ENCODE measurements at places on chromosomes 1 and 21. TPM values are rescaled to one million over a fixed set of nuclear protein-coding genes. Genes with fewer than 3 reads are reported as not detected.

- peak; percentile 63 for DNase-seq
Observed at GRCh38 chr21:27424601-27425000, 457.7 kb upstream of the ADAMTS5 start.

- DNase-seq, result peak; percentile 76
Observed at GRCh38 chr1:162905174-162906158, 44.5 kb upstream of the CCDC190 start.

DNA sequence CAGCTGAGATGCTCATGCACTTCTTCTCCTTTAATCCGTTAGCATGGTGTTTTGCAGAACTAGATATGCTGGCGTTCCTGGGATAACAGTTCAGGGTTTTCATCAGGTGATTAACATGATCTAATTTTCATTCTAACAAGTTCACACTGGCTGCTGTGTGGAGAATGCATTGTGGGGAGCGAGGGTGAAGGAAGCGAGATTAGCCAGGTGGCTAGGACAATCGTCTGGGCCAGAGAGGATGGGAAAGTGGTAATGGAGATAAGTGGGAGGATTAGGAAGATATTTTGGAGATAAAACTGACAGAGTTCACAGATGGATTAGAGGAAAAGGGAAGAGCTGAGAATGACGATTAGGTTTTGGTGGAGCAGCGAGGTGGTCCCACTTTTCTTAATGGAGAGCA, 138.1 kb upstream of the MAGI3 start:
- no peak for DNase-seq

Gene EXTL2
- total RNA-seq, result 20.0 TPM

DNA sequence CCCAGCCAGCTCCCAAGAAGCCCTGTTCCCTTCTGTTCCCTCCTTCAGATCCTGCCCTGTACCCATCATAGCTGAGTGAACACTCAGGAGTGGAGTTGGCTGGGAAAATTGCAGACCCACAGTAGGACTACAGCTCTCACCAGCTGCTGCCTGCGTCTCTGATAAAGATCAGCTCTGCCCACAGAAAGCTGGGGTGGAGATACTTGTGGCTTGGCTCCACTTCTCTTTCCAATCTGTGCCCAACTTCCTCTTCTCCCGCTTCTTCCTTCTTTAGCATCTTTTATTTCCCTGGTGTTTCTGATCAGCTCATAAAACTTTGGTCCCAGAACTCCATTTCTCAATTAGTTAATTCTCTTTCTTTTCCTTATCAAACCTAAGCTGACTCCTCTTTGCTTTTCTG, 5.5 kb upstream of the CD1A start:
- no peak for DNase-seq

- peak; percentile 86 for DNase-seq
Observed at GRCh38 chr1:165257969-165258459, 98.5 kb downstream of the LMX1A start.

DNA sequence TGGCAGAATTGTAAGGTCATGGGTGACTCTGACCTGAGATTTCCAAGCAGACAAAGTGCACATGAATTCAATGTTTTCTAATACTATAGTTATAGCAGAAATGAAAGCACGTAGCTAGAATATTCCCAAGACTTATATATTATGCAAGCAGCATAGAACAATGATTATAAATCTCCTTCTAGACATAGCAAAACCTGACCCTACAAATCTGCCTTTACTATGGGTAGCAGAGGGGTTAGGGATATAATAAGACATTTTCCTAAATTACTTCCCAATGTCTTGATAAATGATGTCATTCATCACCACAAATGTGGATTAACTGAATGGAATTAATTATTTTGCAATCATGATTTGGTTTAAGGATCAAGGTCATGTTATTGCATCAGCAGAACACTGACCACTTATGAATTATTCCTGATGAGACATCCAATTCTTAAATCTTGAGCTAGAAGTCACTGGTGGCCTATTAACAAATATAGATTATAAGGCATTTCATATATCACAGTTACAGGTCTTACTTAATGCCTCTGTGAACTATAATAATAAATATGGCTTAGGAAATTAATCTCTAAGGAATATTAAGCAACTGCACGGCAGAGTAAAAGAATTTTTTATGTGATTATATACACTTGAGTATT, 776.6 kb downstream of the AMY1C start:
- DNase-seq, result no peak

DNA sequence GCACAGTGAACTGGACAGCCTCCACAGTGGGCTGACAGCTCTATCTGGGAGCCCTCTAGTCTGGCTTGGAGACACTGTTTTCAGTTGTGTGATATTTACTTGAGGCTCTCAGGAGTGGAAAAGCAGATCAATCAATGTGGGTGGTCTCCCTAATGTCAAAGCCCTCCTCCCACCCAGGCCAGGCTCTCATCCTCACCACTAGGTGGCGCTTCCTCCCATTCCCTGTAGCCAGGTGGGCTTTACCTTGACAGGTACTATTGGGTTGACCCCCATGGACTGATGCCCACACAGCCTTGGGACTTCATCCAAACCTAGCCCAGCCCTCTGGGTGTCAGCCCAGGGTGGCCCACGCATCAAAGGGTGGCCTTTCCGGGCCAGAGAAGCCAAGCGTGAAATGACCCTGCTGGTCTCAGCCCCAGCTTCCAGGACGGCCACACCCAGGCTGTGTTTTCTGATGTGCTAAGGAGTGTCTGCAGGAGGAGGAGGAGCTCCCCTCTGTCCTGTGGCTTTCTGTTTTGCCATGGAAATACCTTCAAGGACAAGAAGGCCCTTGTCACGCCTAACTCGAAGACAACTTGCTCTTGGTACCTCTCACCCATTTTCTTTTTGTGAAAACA, 54.0 kb downstream of the CLIC6 start:
- no peak for DNase-seq

DNA sequence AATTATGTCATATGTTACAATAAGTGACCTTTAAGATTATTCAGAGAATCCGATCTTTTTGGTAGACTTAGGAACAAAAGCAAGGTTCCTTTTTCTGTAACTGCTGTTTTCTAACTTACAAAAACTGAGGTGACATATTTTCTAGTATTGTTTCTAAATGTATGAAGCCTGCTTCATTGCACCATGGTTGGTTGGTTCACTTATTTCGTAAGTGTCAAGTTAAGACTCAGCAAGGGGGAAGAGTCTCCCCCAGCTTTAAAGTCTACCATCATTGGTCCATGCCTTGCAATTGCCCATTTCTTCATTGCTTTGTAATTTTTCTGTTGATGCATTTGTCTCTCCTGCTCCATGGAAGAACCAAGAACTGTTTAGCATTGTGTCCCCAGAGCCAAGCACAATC, 136.9 kb downstream of the DISC1 start:
- no peak for DNase-seq

Gene EDARADD
- total RNA-seq, result 0.32 TPM

Gene AIM2
- 0.53 TPM for total RNA-seq

DNA sequence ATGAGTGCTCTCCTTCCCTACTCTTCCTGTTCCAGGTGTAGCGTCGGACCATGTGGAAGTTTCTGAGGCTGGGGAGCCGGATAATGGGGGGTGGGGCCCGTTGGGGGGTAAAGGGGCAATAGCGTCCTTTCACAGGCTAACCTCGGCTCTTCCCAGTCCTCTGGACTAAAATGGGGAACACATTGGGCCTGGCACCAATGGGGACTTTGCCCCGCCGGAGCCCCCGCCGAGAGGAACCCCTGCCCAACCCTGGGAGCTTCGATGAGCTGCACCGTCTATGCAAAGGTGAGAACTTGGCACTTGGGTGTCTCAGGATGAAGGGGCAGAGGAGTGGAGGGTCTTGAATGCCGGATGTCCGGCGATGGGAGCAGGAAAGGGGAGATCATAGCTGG, 456 bp downstream of the TOMM40L start:
- no peak for DNase-seq

DNA sequence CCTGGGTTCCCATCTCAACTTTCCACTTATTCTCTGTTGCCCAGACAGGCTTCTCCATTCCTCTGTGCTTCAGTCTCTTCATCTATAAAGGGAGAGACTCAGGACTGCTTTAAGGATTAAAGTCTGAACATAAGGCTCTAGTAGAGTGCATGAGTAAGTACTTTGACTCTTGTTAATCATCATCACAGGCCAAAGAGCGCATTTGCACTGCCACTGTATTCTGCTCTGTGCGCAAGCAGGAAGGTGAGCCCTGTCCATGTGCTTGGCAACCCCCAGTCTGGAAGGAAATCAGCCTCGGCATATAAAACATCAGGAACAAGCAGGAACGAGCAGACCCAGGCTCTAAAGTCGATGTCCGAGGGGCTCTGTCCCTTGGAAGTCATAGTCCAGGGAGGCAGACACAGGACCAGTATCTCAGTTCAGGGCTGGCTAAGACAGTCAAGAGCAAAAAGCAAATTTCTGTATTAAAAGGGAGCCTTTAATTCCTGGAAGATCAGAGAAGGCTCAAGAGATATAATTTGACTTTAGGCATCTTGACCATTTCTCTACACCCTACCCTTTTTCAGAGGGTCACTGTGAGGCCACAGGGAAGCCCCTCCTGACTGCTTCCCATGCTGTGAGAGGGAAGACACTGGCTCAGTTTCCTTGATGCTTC, 131.2 kb downstream of the TRABD2B start:
- no peak for DNase-seq

- no peak for DNase-seq
Observed at GRCh38 chr1:59436637-59437036, 139.7 kb downstream of the FGGY start.
